ENCODE measurements at places on chromosomes 7 and 10.

GRCh38 chr10:114839901-114840300 lies 18.3 kb downstream of the FHIP2A start:
- DNase-seq, result no peak

GRCh38 chr7:82665966-82666507 lies 222.5 kb upstream of the CACNA2D1 start:
- DNase-seq, result no peak

DNA sequence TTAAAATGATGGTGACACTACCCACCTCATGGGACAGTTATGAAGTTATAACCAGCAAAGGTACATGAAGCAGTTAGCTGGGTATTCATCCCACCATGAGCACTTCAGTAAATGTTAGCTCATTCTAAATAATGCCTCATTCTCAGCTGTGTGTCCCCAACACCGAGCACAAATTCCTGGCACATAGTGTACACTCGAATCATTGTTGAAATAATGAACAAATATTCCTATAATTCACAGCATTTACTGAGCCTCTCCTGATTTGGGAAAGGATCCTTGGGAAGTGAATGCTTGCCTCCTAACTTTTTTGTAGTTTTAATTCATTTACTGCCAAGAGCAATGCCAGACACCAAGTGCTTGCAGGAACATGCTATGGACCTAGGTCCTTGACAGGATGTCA lies 235.2 kb downstream of the DGKI start:
- no peak for DNase-seq

GRCh38 chr10:6347391-6347951 lies 144.7 kb downstream of the PFKFB3 start:
- DNase-seq, result peak; percentile 32

- no peak for DNase-seq
These were observed 922 bp downstream of the PPA1 start for GRCh38 chr10:70232155-70232858.

- no peak for DNase-seq
These were observed 30.2 kb downstream of the C10orf143 start for GRCh38 chr10:130080461-130080814.

GRCh38 chr7:33666531-33666930 lies 238.8 kb upstream of the BMPER start:
- no peak for DNase-seq

- DNase-seq, result no peak
These were observed 133.6 kb upstream of the JCAD start for GRCh38 chr10:30192846-30193608.

DNA sequence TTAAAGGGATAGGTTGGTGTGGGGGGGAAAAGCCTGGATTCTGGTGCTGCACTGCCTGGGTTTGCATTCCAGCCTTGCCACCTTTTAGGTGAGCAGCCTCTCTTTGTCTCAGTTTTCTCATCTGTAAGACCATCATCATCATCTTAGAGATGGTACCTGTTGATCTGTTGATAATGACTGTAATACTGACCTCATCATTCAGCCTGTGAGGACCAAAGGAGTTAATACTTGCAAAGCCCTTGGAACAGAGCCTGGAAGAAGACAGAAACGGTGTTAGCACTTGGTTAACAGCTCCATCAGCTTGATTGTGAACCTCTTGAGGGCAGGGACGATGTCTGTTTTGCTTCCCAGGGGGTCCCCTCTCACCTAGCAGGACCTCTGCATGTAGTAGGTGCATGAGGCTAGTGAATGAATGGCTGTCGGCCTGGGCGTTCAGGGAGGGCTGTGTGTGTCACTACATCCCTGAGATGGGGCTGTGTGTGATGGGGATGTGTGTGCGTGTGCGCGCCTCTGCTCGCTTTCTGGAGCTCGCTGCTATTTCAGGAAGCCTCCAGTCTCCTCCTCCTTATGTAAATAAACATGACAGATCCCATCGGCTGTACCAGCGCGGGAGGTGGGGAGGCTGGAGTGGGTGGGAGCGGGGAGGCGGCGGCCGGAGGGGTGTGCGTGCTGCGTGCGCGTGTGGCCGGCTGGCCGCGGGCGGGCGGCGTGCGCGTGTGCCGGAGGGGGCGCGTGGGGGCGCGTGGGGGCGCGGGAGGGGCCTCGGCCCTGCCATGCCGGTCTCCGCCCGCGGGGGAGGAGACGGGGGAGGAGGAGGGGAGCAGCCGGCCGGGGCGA lies 61.2 kb downstream of the NEURL1 start:
- no peak for DNase-seq

Measured in stimulated activated CD4-positive, alpha-beta T cell treated with anti-CD3 and anti-CD28 coated beads, Interleukin-15, amount 100 ng/mL, for 1 hour (primary cell).